ENCODE measurements at places on chromosomes 7 and 10.
A peak's percentile ranks its signal among the peaks of the same experiment; 100 is the strongest.

- no peak for DNase-seq
Observed at GRCh38 chr10:123858077-123858681, 33.4 kb downstream of the CPXM2 start.

DNA sequence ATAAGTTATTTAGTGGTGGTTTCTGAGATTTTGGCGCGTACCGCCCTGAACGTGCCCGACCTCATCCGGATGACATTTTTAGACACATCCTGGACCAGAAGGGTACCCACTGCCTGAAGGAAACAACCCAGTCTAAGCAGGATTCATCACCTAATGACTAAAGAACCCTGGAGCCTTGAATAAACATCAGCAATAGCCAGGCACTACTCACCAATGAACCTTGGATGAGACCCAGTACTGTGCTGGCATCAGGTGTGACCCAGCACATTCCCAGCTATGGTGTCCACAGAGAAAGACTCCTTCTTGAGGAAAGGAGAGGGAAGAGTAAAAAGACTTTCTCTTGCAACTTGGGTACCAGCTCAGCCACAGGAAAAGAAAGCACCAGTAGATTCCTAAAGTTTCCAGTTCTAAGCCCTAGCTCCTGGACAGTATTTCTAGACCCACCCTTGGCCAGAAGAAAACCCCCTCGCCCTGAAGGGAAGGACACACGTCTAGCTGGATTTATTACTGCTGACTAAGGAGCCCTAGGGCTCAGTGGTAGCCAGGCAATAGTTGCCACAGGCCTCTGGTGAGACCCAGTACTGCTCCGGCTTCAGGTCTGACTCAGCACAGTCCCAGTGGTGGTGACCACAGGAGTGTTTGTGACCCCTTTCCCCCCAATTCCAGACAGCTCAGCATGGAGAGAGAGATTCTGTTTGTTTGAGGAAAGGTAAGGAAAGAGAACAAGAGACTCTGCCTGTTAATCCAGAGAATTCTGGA is 32.5 kb downstream of the ZNF277 start:
- no peak for DNase-seq

GRCh38 chr7:24478137-24478655 is 95.1 kb upstream of the PALS2 start:
- DNase-seq, result no peak

GRCh38 chr7:66413379-66414114 is 208.4 kb downstream of the TPST1 start:
- DNase-seq, result peak; percentile 59

- DNase-seq, result no peak
Observed at GRCh38 chr7:18434171-18434570, 61.4 kb upstream of the HDAC9 start.
